Osteocyte (in vitro differentiated cells): ENCODE measurements at places on chromosomes 6 and 20. TPM values are rescaled to one million over a fixed set of nuclear protein-coding genes. Genes with fewer than 3 reads are reported as not detected.

Gene DNAH8
- total RNA-seq: 0.21 and 0.24 TPM in 2 replicates

Gene CGA
- not detected in 2 replicates for total RNA-seq

Gene ZNF343
- 10.1 and 11.4 TPM in 2 replicates for total RNA-seq

Gene UNC5CL
- 0.51 and 0.76 TPM in 2 replicates for total RNA-seq

Gene SNX21
- 24.4 and 25.6 TPM in 2 replicates for total RNA-seq

Gene MEI4
- total RNA-seq: not detected in 2 replicates

Gene SCRT2
- total RNA-seq: not detected in 2 replicates

Gene BIRC7
- total RNA-seq: not detected in 2 replicates

Gene ANKRD66
- not detected in 2 replicates for total RNA-seq

Gene OR2J3
- total RNA-seq: not detected in 2 replicates

Gene FAM217A
- total RNA-seq: not detected in 2 replicates

Gene ABHD16B
- total RNA-seq: not detected in 2 replicates

Gene MYBL2
- total RNA-seq: 14.7 and 16.1 TPM in 2 replicates

Gene PPP1R11
- total RNA-seq: 46.8 and 52.9 TPM in 2 replicates

Gene TP53TG5
- total RNA-seq: not detected in 2 replicates

Gene FNDC1
- total RNA-seq: 0.55 and 0.64 TPM in 2 replicates

Gene ANKRD6
- 5.5 and 7.1 TPM in 2 replicates for total RNA-seq

Gene SRSF12
- total RNA-seq: 3.7 TPM in 2 replicates

Gene UBD
- not detected in 2 replicates for total RNA-seq

Gene PROKR2
- total RNA-seq: not detected in 2 replicates

Gene NT5E
- 193 and 197 TPM in 2 replicates for total RNA-seq

Gene COL10A1
- not detected in 2 replicates for total RNA-seq

Gene CD109
- total RNA-seq: 14.3 and 18.0 TPM in 2 replicates

Gene BPIFB4
- not detected in 2 replicates for total RNA-seq

Gene SEL1L2
- not detected in 2 replicates for total RNA-seq

Gene OXT
- total RNA-seq: not detected in 2 replicates

Gene FAM50B
- 0.37 and 0.70 TPM in 2 replicates for total RNA-seq

Gene APOBEC2
- not detected in 2 replicates for total RNA-seq

Gene ZNF334
- total RNA-seq: 3.7 and 4.7 TPM in 2 replicates

Gene LAMA5
- 201 and 204 TPM in 2 replicates for total RNA-seq

Gene LPA
- not detected in 2 replicates for total RNA-seq

Gene ZBTB46
- 20.5 and 20.9 TPM in 2 replicates for total RNA-seq

Gene PLA2G7
- not detected in 2 replicates for total RNA-seq

Gene TRIM15
- not detected in 2 replicates for total RNA-seq

Gene C4B
- total RNA-seq: 10.5 and 11.8 TPM in 2 replicates

Gene SRSF3
- 209 and 216 TPM in 2 replicates for total RNA-seq

Gene NKAPL
- not detected in 2 replicates for total RNA-seq

Gene LRRN4
- total RNA-seq: not detected in 2 replicates

Gene MICAL1
- total RNA-seq: 53.6 and 59.5 TPM in 2 replicates

Gene CEP43
- 16.0 and 18.3 TPM in 2 replicates for total RNA-seq

Gene STX11
- 0.86 and 1.6 TPM in 2 replicates for total RNA-seq

Gene NNAT
- total RNA-seq: 14.7 and 14.9 TPM in 2 replicates

Gene COL9A1
- not detected in 2 replicates for total RNA-seq

Gene SNHG17
- 29.6 and 30.9 TPM in 2 replicates for total RNA-seq
